ENCODE measurements at places on chromosomes 12 and 14.

GRCh38 chr12:58711974-58712373, 208.3 kb downstream of the LRIG3 start:
- H3K27me3 ChIP-seq: no peaks in the 10 kb centered on the region
- peaks cover 9% of the 10 kb centered on the region for H3K36me3 ChIP-seq
- H3K4me3 ChIP-seq: no peak overlapping the region
- no peaks in the 10 kb centered on the region for H3K4me1 ChIP-seq
- H3K27ac ChIP-seq: no peak overlapping the region

GRCh38 chr12:68285541-68285940, 32.1 kb upstream of the IL22 start:
- H3K4me3 ChIP-seq: no peak overlapping the region
- H3K27ac ChIP-seq: no peak overlapping the region
- H3K36me3 ChIP-seq: no peaks in the 10 kb centered on the region
- no peak for DNase-seq

GRCh38 chr12:1517734-1518525, 76.5 kb downstream of the FBXL14 start:
- H3K36me3 ChIP-seq: no peaks in the 10 kb centered on the region
- DNase-seq: no peak
- no peaks in the 10 kb centered on the region for H3K4me1 ChIP-seq
- H3K27me3 ChIP-seq: peaks cover 8% of the 10 kb centered on the region
- H3K4me3 ChIP-seq: no peak overlapping the region

- H3K4me3 ChIP-seq: no peak overlapping the region
- H3K27ac ChIP-seq: no peak overlapping the region
- no peaks in the 10 kb centered on the region for H3K27me3 ChIP-seq
- no peaks in the 10 kb centered on the region for H3K36me3 ChIP-seq
- no peak for DNase-seq
Measured at GRCh38 chr12:19177754-19178153, 48.2 kb downstream of the PLEKHA5 start.

DNA sequence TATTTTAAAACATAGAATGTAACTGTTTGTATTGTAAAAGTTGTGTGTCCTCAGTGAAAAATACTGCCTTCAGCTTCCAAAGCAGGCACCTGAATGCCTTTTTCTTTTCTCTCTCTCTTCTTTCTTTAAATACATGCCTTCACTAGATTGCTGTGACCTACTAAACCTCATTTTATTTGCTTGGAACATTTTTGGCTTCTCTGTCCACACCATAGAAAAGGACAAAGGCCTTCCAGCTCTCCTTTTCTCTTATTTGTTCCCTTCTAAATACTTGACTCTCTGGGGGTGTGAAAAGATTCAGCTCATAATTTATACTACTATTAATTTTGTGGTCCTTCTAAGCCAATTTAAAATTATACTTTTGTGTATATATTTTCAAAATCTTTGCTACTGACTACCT, 38.4 kb downstream of the PPM1A start:
- no peaks in the 10 kb centered on the region for H3K27me3 ChIP-seq
- peaks cover 38% of the 10 kb centered on the region for H3K36me3 ChIP-seq
- no peak for DNase-seq
- peaks cover 2% of the 10 kb centered on the region for H3K4me1 ChIP-seq
- H3K4me3 ChIP-seq: no peak overlapping the region

DNA sequence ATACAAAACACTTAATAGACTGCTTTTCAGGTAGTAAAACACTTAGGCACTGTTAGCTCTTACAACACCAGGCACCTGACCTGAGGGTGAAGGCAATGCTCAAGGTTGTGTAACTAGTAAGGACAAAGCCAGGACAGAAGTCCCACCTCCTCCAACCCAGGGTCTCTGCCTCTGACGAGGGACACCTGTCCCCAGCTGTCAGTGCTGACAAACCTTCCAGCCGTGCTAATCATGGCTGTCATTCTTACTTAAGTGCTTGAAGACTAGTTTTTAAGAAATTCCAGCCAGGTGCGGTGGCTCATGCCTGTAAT, 62.5 kb upstream of the MAX start:
- DNase-seq: no peak
- H3K27me3 ChIP-seq: peaks cover under 1% of the 10 kb centered on the region
- no peaks in the 10 kb centered on the region for H3K36me3 ChIP-seq
- H3K4me3 ChIP-seq: no peak overlapping the region

DNA sequence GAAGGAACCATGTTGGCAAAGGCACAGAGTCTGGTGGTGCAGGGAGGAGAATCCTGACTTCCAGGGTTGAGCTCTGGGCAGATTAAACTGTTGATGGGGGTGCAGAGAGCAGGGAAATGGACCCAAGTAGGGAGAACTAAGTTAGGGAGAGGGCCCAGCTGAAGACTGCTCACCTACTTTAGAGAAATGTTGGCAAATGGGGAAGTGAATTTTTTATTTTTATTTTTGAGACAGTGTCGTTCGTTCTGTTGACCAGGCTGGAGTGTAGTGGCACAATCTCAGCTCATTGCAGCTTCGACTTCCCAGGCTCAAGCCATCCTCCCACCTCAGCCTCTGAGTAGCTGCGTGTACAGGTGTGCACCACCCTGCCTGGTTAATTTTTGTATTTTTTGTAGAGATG, 32.1 kb upstream of the TUBA1A start:
- peaks cover 2% of the 10 kb centered on the region for H3K27me3 ChIP-seq
- no peak overlapping the region for H3K4me3 ChIP-seq
- H3K4me1 ChIP-seq: no peaks in the 10 kb centered on the region

- peaks cover 22% of the 10 kb centered on the region for H3K4me1 ChIP-seq
- peaks cover 26% of the 10 kb centered on the region for H3K36me3 ChIP-seq
- peak; percentile 90 for DNase-seq
Measured at GRCh38 chr12:120725659-120726509, at the start of gene ACADS. ACADS (plus strand) TSS chr12:120725826; CDS start chr12:120725886, 60 bp downstream.

DNA sequence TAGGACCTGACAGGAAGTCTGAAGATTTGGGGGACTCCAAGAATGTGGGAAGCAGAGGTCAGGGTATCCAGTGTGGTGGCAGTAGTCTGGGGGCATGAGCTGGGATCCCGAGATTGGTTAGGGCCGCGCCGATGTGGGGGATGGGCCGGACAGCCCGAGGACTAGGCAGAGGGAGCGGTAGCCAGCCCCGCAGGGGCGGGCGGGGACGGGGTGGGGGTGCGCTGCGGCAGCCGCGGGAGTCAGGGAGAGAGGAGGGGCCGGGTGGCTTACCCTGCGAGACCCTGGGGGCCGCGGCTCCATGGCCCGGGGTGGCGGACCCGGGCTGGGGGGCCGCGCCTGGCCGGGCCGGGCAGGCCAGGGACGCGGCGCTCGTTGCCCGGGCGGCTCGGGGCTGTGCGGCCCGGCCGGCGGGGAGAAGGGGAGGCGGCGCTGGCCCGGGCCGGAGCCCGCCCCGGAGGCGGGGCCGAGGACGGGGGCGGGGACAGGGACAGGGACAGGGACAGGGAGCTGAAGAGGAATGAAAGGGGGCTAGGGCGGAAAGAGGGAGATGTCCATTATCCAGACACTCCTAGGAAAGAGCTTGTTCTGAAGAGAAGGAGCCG, 5.6 kb downstream of the ZNF385A start:
- no peak overlapping the region for H3K27ac ChIP-seq
- H3K4me3 ChIP-seq: peak overlapping the region; percentile 56
- H3K4me1 ChIP-seq: no peaks in the 10 kb centered on the region
- peaks cover 2% of the 10 kb centered on the region for H3K27me3 ChIP-seq
- no peaks in the 10 kb centered on the region for H3K36me3 ChIP-seq

DNA sequence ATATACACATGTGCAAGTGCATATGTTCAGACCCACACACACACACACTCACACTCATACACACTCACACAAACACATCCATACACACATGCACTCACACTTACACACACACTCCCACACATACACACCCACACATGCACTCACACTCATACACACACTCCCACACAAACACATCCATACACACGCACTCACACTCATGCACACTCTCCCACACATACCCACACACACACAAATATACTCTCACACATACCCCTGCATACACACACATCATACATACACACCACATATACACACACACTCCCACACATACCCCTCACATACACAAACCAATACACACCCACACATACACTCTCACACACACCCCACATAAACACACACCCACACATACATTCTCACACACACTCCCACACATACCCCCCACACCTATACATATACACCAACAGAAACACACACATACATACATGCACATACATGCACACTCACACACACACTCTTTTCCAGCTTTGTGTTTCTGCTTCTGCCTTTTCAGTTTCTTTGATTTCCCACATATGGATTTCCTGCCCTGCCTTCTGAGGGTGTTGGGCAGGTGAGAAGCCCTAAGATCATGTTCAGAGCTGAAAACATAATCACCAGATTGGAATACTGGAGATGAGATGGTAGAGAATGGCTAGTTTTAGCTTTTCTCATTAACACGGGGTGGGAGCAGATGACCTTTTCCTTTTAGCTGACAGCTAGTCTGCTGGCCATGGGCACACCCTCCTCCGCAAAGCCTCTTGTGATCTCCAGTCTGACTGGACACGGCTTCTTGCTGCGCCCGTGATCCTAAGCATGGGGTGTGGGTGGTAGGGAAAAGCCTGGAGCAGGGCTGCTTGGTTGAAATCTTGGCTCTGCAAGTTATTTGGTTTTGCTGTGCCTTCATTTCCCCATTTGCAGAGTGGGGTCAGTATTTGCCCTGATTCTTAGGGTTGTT, 214.0 kb downstream of the CHST11 start:
- peaks cover 3% of the 10 kb centered on the region for H3K36me3 ChIP-seq
- peak overlapping the region; percentile 68 for H3K4me3 ChIP-seq
- DNase-seq: no peak
- peak overlapping the region; percentile 91 for H3K27ac ChIP-seq
- H3K27me3 ChIP-seq: peaks cover 8% of the 10 kb centered on the region

DNA sequence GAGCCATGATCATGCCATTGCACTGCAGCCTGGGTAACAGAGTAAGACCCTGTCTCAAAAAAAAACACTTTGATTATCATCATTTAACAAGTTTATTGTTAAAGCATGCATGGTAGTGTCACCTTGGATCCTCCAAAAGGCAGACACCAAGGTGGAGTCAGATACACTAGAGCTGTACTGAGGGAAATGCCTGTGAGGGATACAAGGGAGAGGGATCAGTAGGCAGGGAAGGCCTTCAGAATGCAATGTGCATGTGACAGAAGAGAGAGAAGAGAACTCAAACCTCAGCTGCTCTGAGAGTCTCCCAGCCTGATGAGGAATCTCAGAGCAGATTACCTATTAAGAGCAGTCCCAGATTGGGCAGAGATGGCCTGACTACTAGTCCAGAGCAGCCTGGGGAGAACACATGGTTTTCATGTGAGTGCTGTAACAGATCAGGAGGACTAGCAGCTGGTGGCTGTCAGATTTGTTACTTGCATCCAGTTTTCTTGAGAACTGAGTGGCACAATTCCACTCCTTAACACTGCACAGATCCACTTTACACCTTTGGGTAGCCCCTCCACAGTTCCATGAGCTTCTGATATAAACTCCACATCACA, 38.0 kb upstream of the A2ML1 start:
- H3K4me3 ChIP-seq: no peak overlapping the region
- no peak overlapping the region for H3K27ac ChIP-seq
- no peak for DNase-seq
- H3K4me1 ChIP-seq: no peaks in the 10 kb centered on the region
- peaks cover 4% of the 10 kb centered on the region for H3K36me3 ChIP-seq

DNA sequence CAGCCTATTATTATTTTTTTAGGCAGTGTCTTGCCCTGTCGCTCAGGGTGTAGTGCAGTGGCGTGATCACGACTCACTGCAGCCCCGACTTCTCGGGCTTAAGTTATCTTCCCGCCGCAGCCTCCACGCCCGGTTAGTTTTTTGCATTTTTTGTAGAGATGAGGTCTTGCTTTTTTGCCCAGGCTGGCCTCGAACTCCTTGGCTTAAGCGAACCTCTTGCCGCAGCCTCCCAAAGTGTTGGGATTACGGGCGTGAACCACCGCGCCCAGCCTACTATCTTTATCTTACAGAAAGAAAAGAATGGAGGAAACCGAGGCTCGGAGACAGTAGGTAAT, 507 bp upstream of the PTPN11 start:
- H3K36me3 ChIP-seq: no peaks in the 10 kb centered on the region
- H3K4me1 ChIP-seq: peaks cover 36% of the 10 kb centered on the region
- peak overlapping the region; percentile 98 for H3K4me3 ChIP-seq
- H3K27me3 ChIP-seq: peaks cover 11% of the 10 kb centered on the region
- peak overlapping the region; percentile 99 for H3K27ac ChIP-seq
- DNase-seq: no peak

DNA sequence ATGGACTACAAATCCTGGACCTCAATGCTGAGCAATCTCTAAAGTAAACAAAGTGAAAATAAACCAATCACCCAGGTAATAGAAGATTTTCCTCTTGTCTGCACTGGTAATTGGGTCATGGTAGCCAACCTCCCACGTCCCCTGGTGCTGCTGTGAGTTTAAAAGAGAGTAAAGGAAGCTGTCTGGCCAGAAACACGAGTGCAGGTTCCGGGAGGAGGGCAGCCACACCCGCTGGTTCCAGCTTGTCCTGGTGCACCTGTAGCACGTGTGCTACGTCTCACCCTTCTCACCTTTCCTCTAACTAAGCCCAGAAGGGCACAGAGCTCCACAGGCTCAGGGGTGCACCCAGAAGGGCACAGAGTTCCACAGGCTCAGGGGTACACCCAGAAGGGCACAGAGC, 5.4 kb downstream of the CRACR2A start:
- H3K36me3 ChIP-seq: peaks cover 20% of the 10 kb centered on the region
- peaks cover 92% of the 10 kb centered on the region for H3K4me1 ChIP-seq
- peak overlapping the region; percentile 44 for H3K4me3 ChIP-seq

- H3K27me3 ChIP-seq: peaks cover 1% of the 10 kb centered on the region
- no peak overlapping the region for H3K27ac ChIP-seq
- no peaks in the 10 kb centered on the region for H3K36me3 ChIP-seq
- H3K4me1 ChIP-seq: peaks cover 7% of the 10 kb centered on the region
- DNase-seq: no peak
Measured at GRCh38 chr14:105388110-105388951, 10.0 kb upstream of the TEX22 start.

GRCh38 chr14:75306927-75307699, 28.5 kb downstream of the FOS start:
- peaks cover 3% of the 10 kb centered on the region for H3K4me1 ChIP-seq
- H3K27me3 ChIP-seq: peaks cover 4% of the 10 kb centered on the region
- DNase-seq: no peak

- no peaks in the 10 kb centered on the region for H3K4me1 ChIP-seq
- no peak overlapping the region for H3K27ac ChIP-seq
- H3K27me3 ChIP-seq: peaks cover 2% of the 10 kb centered on the region
- no peaks in the 10 kb centered on the region for H3K36me3 ChIP-seq
- DNase-seq: no peak
Measured at GRCh38 chr12:85632390-85632789, 203.8 kb downstream of the RASSF9 start.

- no peak for DNase-seq
- no peaks in the 10 kb centered on the region for H3K4me1 ChIP-seq
- H3K27me3 ChIP-seq: peaks cover 4% of the 10 kb centered on the region
- H3K36me3 ChIP-seq: no peaks in the 10 kb centered on the region
Measured at GRCh38 chr12:109735825-109736551, 22.4 kb downstream of the FAM222A start.

All from immature natural killer cell (primary cell).